ENCODE measurements at places on chromosomes 11 and 22.

DNA sequence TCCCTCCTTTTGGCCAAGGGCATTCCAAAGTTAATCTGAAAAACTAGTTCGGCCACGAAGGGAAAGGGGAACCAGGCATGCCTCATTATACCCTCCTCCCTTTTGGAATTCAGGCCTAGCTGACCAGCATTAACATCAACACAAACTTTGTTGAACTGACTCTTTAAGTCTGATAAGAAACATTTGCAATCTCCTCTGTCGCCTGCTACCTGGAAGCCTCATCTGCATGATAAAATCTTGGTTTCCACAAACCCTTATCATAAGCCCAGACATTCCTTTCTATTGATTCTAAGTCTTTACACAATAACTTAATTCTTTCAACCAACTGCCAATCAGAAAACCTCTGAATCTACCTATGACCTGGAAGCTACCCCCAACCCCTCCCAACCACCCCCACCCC is 11.4 kb downstream of the POGLUT3 start:
- no peak for DNase-seq

DNA sequence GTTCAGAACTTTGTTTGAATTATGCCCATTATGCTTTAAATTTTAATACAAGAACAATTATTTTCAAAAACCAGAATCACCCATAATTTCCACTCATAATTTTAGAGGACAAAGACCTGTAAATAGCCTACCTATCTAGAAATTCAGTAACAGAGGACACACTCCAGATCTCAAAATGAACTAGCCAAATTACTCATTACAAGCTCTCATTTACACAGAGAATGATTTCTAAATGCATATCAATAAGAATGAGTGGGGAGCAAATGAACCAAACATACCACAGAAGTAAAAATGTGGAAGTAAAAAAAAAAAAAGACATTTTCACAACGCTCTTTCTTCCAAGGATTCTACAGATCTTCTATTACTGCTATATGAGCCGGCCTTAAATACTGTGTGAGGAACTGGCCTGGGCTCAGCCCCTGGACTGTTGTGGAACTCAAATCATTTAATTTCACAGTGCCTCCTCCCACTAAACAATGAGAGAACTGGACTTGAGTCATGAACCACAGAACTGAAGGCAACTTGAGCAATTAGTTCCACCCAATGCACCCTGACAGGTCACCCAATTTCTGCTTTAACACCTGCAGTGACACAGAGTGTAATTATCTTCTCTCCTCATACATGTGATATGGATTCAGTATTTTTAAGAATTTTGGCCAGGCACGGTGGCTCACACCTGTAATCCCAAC is 8.0 kb downstream of the MRTFA start:
- no peak for DNase-seq

DNA sequence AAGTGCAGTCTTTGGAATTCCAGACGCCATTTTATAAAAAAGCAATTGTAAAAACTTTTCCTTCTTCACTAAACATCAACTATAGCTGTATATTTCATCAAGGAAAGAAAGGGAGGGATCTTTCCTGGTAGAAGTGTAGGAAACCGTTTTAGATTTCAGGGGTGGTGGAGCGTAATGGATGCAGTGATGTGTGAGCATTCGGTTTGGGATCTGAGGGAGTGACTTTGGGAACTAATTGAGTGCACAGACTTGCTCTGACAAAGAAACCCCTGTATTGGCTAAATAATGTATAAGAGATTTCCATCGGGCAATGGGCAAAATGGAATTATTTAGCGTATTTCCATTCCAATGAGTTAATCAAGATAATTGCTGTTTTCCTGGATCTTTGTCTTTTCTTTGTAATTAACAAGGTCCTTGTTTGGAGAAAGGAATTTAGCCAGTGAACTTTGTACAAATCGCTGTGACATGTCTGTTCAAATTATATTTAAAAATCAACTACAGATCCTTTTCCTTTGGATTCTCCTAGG is 125.0 kb upstream of the NARS2 start:
- no peak for DNase-seq

GRCh38 chr22:39179841-39180335 is 27.4 kb upstream of the CBX7 start:
- DNase-seq: no peak

DNA sequence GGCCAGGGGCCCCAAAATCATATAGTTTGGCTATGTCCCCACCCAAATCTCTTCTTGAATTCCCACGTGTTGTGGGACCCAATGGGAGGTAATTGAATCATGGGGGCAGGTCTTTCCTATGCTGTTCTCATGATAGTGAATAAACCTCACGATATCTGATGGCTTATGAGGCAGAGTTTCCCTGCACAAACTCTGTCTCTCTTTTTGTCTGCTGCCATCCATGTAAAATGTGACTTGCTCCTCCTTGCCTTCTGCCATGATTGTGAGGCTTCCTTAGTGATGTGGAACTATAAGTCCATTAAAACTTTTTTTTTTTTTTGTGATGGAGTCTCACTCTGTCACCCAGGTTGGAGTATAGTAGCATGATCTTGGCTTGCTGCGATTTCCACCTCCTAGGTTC is 14.4 kb downstream of the DIXDC1 start:
- DNase-seq: no peak
